ENCODE measurements at places on chromosomes 6 and 20.

DNA sequence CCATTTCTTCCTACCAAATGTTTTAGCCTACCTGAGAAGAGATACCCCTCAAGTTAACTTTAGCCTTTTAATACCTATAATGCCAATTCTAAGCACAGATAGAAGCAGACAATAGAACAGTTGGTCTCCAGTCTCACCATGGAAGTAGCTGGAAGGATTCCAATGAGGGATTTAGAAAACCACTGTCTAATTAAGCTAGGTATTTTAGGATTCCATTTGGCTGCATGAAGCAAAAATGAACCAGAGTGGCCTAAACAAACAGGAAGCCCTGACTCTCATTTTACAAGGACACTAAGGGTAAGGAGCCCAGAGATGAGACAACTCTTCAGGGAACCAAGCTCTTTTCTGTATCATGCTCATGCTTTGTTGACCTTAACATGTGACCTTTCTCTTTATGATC, 199.2 kb downstream of the ALDH8A1 start:
- DNase-seq: no peak

GRCh38 chr20:60984666-60985065, 267.4 kb upstream of the CDH4 start:
- no peak for DNase-seq

DNA sequence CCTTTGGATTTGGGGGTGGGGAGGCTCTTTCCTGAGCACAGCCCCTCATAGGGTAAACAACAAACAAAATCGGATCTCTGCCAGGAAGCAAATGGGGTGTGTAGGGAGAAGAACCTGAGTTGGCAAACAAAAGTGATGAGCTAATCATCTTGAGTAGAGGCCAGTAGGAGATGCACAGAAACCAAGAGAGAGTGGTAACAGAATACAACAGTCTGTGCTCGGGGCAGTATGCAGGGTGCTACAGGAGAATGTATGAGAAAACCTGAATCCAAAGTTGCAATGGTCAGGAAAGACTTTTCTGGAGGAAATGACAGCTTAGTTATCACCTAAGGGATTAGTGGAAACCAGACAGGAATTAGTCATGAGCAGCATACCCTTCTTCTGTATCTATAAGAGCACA, 177.8 kb downstream of the CDKAL1 start:
- no peak for DNase-seq

DNA sequence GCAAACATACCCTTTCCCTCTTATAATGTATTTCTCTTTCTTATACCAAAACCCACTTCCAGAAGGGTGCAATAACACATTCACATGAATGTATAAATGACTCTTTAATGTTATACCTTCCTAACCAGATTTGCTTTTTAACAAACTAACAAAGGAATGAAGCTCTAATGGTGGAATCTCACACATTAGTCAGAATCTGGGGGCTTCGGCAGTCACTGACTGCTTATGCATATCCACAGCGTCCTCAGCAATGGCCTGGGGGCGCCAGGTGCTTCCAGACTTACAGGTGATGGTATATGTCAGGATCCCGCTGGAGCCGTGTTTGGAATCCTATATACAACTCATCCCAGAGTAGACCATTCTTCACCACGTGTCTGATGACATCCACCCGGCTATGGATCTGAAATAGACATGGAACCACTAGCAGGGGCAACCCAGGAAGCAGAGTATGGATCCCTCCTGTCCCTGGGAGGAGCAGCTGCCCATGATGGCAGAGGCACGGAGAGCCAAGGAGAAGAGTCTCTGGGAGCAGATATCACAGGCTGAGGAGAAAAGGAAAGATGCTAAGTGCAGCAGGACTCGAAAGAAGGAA, 150.8 kb upstream of the RIPOR2 start:
- no peak for DNase-seq

GRCh38 chr20:35294293-35294685, 2.1 kb upstream of the FAM83C start:
- no peak for DNase-seq

- no peak for DNase-seq
Observed at GRCh38 chr6:41573276-41573675, 27.1 kb downstream of the FOXP4 start.

- no peak for DNase-seq
Observed at GRCh38 chr6:129567374-129567773, 142.6 kb downstream of the ARHGAP18 start.

- DNase-seq: no peak
Observed at GRCh38 chr20:21411725-21412124, 14.4 kb upstream of the NKX2-4 start.

- no peak for DNase-seq
Observed at GRCh38 chr6:156886409-156886808, 109.2 kb downstream of the ARID1B start.

DNA sequence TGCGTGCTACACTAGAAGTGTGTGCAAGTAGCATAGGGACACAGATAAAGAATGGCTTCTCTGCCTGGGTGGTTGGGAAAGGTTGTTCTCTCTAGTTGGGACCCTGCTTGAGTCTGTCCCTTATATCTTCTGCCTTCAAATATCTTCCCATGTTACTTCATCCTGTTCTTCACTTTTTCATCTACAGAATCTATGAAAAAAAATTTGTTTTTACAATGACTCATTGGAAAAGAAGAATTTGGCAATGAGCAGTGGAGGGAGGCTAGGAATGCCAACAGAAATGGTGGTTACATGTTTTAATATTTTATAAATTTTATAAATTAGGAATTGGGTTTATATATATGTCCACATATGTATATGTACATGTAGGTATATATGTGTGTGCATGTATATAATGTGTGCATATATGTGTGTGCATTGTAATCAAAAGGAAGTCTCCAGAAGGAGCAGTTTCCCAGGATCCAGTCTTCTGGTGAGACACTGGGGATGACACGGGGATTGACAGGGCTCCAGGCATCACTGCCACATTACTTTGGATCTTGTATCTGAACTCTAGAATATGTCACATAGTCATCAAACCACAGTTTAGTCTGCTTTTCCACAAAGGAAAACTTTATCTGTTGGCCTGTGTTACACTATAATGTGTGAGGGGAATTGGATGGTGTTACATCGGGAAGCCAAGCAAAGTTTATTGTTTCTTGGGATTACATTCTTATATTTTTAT, 75.3 kb upstream of the RIPOR2 start:
- no peak for DNase-seq

- no peak for DNase-seq
Observed at GRCh38 chr6:169592558-169592957, 109.3 kb downstream of the WDR27 start.

DNA sequence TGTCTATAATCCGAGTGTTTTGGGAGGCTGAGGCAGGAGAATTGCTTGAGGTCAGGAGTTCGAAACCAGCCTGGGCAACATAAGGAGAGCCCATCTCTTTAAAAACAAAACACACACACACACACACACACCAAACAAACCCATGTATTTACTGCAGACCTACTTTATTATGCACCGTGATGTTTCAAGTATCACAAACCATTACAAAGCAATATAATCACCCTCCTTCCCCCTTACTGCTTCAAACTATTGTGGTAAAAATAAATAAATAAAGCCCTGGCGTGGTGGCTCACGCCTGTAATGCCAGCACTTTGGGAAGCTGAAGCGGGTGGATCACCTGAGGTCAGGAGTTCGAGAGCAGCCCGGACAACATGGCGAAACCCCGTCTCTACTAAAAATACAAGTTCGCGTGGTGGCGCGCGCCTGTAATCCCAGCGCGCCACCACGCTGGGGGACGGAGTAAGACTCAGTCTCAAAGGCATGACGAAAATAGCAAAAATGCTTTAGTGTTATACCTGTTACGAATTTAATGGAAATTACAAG, 1.5 kb downstream of the TBCC start:
- no peak for DNase-seq

DNA sequence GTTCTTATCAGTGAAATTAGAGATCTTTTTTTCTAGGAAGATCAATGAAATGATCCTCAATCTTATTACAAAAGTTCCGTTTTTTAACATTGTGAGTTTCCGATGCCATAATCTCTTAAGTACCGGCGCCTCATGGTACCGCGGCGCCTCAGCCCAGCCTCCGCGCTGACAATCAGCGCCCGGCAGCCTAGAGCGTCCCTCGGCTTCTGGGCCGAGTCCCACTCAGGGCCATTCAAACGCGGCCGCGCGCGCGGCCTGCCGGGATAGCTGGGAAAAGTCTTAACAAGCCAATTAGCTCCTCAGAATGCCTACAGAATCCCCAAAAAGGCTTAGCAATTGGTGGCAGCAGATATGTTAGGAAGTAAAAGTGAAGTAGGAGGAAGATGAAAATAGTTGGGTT, 204.8 kb downstream of the ADGB start:
- no peak for DNase-seq

DNA sequence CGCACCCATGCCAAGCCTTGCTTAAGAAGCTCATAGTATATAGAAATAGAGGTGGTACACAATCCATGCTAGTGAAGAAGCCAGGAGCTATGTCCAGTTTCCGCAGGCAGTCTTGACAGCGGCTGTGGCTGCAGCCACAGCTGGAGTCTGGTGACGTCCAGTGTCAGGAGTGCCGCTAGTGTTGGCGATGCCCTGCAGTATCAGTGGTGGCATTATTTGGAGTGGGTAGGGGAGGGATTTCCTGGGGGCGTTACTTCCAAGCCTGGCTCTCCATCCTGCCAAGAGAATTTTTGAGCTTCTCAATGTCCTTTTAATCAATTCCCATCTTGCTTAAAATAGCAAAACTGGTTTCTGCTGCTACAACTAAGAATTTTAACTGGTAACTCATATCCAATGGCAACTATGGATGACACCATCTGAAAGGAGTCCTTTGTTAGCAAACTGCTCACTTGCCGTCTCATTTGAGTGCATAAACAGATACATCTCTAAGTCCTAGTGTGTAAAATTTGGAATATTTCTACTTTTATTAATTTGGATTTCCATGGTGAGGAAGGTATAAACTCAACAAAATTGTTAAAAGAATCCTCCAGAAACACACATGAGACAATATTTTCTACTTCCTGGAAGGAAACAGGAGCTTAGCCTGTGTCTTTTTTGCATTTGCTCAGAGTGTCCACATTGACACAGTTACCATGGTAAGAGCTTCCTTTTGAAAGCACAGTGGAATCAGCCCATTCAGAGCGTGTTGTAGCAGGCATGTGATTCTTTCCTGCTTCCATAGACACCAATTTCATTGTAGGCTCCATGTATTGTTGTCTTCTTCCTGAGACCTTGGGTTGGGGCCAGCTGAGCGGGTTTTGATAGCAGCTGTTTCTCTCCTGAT, 44.6 kb upstream of the PXDC1 start:
- no peak for DNase-seq

- no peak for DNase-seq
Observed at GRCh38 chr20:61746147-61746646, 319.5 kb downstream of the TAF4 start.

DNA sequence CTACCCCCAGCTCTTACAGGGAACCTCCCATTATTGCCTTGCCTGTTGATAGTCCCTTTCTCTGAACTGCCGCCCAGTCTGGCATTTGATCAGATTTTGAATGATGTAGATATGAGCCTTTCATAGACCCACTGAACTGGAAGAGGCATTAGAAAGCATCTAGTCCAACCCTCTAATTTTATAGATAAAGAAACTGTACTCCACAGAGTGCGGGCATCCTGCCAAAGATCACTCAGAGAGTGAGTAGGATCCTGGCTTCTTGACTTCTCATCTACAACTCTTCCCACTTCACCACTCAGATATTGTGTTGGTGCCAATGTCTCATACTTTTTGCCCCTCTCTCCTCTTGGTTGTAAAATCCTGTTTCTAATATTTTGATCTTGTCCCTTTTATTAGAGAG, 179.2 kb upstream of the BMP2 start:
- DNase-seq: no peak

- no peak for DNase-seq
Observed at GRCh38 chr6:24396824-24397223, 5.9 kb upstream of the MRS2 start.

GRCh38 chr6:128507337-128508310, 12.8 kb downstream of the PTPRK start:
- no peak for DNase-seq

DNA sequence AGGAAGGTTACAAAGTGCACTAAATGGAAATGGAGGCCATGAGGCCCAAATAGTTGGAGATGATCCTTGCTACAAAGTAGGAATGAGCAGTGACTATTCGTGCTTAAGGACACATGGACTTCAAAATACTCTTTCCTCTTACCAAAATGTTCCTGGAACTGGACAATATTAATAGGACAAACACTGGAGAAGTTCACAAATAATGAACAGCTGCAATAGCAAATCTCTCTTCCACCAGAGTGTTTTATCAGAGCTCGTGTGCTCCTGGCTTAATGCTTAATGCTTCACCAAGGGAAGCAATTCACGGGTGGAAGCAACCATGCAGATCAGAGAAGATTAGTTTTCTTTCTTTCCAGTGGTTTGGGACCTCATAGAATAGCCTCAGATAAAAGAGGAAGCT, 435.4 kb downstream of the BCKDHB start:
- DNase-seq: no peak

DNA sequence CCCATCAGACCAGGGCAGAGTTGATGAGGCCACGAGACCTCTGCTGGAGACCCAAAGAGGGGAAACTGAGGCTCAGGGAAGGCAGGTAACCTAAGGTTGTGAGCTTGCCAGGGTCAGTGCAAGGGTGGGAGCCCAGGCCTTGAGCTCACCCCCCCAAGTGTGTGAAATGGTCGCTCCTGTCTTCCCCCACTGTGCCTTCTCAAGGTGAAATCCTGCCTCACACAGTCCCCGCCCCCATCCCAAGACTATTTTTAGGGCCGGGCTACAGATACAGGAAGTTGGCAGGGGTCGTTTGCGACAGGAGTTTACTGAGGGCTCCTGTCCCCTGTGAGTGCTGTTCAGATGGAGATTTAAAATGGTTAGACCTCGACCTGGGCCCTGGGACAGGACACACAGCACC, 18.7 kb upstream of the GATA5 start:
- DNase-seq: no peak

DNA sequence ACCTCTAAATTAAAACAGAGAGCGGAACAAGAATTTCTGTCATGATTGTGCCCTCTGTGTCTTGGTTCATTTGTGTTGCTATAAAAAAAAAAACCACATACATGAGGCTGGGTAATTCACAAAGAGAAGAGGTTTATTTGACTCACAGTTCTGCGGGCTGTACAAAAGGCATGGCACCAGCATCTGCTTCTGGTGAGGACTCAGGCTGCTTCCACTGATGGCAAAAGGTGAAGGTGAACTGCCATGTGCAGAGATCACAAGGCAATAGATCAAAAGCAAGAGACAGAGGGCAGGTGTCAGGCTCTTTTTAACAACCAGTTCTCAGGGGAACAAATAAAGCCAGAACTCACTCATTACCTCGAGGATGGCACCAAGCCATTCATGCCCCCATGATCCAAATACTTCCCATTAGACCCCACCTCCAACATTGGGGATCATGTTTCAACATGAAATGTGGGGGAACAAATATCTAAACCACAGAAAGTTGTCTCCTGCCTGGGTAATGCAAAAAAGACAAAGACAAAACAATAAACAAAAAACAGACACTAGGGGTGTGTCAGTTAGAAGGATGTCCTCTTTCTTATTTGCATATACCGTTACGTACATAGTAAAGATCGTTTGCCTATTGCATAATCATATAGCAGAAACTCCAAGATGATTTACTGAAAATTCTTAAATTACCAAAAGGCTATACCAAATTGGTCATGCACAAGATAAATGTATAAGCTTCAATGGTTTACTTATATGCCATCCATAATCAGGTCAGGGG, 17.0 kb downstream of the SERPINB9 start:
- no peak for DNase-seq

- no peak for DNase-seq
Observed at GRCh38 chr6:32604434-32604877, 14.8 kb upstream of the HLA-DRB1 start.

GRCh38 chr6:21128601-21129000, 464.9 kb upstream of the SOX4 start:
- DNase-seq: no peak

Measured in HS-5 (cell line).